ENCODE measurements at places on chromosomes 6 and 20.
A peak's percentile ranks its signal among the peaks of the same experiment; 100 is the strongest.

- no peak for DNase-seq
These were observed 81.7 kb upstream of the FOXP4 start for GRCh38 chr6:41464481-41464880.

DNA sequence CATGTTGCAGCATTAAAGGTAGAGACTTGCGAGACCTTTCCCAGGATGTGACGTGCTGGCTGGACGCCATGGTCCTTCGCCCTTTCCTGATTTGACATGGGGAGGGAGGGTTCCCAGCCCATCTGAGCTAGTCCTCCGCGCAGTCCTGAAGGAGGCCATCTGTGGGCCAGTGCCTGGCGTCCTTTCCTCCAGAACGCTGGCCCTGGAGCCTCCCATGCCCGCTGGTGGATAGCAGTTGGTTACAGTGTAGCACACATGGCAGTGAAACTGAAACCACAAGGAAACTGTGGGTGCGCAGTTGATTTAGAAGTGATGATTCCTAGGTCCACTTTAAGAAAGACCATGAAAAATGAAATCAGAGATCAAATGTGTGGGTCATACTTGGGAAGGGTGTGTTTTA lies 193.7 kb downstream of the CDH4 start:
- DNase-seq = no peak

DNA sequence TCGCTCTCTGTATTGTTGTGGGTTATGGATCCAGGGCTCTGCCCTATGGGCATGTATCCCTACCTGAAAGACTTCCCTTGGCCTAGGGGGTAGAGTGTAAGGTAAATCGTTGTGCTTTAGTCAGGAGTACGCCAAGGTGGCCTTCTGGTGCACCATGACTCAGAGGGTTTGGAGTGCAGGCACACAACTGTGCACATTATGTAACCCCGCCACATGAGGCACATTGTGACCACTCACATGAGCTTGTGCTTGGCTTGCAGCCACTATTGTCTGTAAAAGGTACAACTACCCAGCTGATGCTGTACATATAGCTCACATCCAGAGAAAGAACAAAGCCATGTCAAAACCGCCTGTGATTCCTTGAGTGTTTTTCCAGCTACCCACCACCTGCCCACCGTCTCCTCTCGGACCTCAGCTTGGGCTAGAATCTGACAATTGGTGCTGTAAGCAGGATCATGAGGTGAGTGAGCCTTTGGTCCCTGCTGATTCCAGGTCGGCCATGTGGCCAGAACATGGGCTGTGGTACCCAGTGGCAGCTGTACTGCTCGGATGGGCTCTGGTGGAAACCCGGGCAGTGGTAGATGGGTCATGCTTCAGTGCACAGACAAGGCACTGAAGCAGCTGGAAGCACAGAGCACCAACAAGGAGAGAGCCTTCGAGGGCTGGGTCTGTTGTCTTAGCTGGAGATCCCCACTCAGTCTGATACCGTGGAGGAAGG lies 33.8 kb downstream of the HDDC2 start:
- no peak for DNase-seq

DNA sequence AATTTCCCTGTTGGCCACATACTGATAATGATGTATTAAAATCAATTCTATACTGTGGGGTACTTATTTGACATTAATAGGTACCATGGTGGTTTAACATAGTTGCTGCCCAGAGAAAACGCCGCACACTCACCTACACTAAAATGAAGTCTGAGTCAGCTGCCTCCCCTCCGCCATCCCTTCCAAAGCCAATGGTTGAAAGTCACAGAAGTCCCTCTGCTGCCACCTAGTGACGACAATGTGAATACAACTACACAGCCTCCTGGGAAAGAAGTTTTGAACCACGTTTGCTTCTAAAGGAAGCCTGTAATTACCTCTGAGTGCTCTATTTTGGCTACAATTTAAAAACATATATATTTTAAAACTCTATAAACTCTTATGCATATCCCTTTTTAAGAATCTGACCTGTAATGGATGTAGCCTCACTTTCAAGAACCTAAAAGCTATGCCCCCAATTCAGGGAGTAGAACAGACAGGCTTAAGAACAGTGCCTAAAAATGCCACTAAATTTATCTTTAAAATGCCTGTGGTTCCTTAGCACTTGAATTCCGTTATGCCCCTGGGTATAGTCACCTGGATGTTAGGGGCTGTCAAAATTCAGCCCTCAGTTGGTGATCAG lies 20.6 kb upstream of the ECI2 start:
- DNase-seq = peak; percentile 80

DNA sequence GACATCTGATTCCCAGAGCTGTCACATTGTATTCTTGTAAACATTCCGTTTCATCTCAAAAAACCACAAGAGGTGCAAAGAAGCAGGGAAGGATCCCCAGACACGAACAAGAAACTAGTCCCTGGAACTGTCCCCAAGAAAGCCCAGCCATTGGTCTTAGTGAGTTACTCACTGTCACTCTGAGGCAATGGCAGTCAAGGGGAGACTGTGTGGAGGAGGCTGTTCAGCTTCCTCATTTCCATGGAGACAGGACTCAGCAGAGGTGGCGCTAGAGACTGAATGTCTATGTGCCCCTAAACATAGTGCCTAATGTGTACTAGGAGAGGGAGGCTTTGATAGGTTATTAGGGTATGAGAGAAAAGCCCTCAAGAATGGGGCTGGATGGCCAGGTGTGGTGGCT lies 11.1 kb downstream of the ULBP1 start:
- DNase-seq = no peak

DNA sequence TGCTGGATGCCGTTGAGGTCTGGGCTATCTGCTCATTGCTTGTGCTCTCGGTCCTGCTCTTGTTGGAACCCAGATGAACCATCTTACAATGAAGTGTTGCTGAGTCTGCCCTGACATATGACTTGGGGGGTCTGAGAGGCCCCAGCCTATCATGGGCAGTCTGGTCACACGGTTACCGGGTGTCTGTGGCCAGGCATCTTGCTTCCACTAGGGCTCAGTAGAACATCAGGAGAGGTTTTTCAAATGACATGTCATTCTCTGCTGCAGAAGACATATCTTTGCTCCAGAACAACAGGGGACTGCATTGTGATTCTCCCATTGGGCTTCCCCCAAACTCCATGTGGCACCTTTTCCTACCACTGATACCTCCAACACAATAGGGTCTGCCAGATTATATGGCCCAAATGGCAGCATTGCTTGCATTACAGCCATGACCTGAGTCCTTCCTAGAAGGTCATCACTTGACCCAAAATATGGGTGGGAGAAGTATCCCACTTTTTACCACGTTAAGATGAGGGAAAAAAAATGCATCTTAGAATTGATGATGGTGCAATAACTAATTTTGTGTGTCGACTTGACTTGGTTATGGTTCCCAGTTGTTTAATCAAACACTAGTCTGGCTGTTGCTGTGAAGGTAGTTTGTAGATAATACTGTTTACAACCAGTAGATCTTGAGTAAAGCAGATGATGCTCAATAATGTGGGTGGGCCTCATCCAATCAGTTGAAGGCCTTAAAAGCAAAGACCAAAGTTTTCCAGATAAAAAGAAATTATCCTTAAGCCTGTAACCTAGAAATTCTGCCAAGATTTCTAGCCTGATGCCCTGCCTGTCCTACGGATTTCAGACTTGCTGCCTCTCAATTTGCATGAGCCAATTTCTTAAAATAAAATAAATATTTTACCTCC lies 241.0 kb downstream of the QKI start:
- DNase-seq = no peak

- DNase-seq = no peak
These were observed 1574.9 kb downstream of the HACE1 start for GRCh38 chr6:103284835-103285234.

GRCh38 chr6:55069132-55069781 lies 105.1 kb upstream of the HCRTR2 start:
- DNase-seq = no peak

- DNase-seq = no peak
These were observed 47.4 kb downstream of the BMP6 start for GRCh38 chr6:7773322-7773721.

GRCh38 chr6:90428514-90428913 lies 131.9 kb upstream of the BACH2 start:
- DNase-seq = peak; percentile 99

GRCh38 chr6:13249817-13250216 lies 78.5 kb downstream of the TBC1D7 start:
- no peak for DNase-seq

GRCh38 chr6:110814102-110815014 lies 911 bp downstream of the CDK19 start:
- DNase-seq = peak; percentile 9

DNA sequence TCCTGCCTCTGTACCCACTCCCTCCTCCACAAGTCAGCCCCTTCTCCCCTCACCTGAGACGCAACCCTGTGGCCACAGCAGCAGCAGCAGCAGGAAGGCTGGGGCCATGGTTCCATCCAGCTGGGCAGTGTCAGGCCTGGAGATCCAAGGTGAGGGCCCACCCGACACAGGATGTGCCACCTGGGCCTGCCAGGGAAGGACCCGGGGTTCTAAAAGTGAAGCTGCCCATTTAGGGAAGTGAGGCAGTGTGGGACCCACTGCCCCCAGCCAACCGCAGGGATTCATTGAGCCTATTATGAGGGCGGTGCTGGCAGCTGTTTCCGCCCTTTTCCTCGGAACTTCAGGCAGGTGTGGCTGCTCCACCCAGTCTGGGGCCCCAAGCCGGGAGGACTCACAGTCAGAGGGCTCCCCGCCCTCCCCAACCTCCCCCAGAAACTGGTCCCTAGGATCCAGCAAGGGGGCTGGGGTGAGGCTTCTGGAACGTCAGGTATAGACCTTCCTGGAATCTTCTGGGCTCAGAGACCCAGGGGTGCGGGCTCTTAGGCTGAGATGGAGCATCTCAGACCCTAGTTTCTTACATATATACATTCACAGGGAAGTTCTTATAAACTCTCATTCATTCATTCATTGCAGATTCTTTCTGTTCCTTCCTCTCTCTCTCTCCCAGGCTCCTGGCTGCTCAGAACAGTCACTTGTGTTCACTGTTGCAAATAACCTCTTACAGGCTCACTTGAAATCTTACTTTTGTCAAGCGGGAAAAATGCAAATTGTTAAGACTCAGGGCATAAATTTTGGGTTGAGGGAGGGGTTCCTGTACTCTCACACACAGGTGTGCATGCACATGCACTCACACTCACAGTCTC lies at the start of gene TREML2:
Gene TREML2, minus strand, starts transcription at position 249 of the 863 bp plus-strand sequence. Its CDS starts 141 bp downstream, at position 108.
- DNase-seq = no peak

- no peak for DNase-seq
These were observed 10.3 kb upstream of the ID1 start for GRCh38 chr20:31594558-31595379.

- DNase-seq = no peak
These were observed 85.0 kb downstream of the BFSP1 start for GRCh38 chr20:17446171-17446570.

DNA sequence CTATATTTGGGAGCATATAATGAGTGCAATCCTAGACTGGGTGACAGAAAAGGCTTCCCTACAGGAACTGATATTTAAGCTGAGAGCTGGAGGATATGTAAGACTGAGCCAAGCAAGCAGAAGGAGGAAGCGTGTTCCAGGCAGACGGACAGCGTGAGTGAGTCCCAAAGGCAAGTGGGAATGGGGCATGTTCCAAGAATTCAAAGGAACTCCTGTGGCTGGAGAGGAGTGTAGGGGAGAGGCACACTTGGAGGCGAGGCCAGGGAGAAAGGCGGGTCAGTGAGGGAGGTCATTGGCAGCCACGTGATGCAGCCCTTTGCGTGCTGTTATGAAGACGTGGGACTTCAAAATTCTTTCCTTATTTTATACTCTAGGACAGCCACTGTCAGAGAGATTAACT lies 27.9 kb upstream of the SGK1 start:
- DNase-seq = no peak

DNA sequence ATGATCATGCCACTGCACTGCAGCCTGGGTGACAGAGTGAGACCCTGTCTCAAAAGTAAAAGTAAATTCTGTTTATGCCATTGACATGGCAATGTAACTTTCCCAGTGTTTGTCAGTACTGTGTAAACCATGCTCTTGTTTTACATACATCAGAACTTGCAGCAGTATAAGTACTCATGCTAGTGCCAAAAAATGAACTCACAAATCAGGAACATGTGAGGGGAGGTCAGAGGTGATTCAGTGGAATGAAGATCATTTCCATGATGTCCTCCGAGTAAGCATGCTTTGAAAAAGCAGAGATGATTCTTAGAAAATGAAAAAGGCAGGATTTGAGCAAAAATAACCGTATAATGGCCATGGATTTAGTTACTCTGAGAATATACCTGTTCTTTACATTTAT lies 81.9 kb downstream of the ANKS1A start:
- DNase-seq = no peak

DNA sequence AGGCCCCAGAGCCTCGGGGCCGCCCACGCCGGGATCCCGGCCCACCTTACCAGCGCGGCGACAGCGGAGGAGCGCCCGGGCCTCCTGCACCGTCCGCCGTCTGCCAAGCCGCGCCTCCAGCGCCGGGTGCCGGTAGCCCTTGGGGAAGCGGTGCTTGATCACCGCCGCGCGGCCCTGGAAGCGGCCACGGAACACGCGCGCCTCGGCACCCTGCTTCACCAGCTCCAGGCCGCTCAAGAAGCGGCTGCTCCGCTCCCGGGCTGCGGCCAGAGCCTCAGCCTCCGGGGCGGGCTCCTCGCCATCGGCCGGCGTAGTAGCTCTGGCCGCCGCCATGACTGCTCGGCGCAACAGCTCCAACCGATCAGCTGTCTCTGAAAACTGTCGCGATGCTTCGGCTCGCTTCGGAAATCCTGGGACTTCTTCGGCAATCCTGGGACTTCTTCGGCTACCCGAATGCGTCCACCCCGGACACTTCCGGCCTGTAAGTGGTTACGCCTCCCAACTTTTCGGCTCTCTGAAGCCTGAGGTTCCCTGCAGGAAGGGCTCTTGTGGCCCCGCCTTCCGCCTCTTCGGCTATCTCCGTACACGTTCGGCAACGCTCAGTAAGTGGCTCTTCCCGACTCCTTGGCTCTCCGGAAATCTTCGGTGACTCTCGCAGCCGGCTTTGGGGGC lies at the start of gene TP53RK:
Gene TP53RK, minus strand, starts transcription at position 363 of the 672 bp plus-strand sequence. Its CDS starts 30 bp downstream, at position 333.
- DNase-seq = peak; percentile 99

DNA sequence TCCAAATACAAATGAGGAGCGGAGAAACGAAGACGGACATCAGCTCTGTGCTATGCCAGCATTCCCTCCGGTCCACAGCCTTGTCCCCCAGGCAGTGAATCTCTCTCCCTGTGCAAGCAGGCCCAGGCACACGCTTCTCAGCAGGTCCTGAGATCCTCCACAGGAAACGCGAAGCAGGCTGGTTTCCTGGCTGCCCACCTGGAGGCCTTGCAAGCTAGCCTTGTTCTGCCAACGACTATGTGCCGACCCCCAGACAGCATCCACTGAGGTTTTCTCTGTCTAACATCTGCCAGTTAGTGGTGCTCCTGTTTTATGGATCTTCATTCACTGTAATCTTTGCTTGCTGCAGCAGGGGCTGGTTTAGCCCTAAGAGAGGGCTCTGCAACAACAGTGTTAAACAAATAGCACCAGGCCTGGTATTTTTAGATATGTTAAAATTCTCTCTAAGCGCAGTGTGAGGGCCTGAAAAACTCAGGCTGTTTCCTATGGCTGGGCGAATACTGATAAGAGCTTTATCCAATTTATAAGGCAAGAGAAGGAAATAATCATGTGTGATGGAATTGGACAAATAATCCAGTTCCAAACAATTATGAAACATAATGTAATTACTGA lies 386.0 kb upstream of the ARID1B start:
- DNase-seq = no peak

Measured in foreskin keratinocyte (primary cell).